ENCODE measurements at places on chromosomes 12 and 14.

DNA sequence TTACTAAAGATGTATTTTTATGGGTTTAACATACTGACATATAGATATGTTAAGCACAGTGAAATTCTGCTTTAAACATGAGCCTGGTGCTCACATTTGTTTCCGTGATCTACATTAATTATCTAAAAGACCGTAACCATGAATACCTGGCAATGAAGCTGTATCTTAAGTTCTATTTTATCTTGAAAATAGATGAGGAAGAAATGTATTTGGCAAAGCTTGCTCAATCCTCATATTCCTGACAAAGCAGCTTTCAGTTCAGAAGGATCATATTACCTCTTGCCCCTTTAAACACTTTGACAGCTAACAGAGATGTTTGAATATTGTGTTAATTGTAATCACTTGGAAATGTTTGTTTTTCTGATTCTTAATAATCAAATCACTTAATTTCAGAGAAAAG lies 9.8 kb downstream of the EPYC start:
- DNase-seq: no peak

- no peak for DNase-seq
These were observed 35.0 kb downstream of the ITPR2 start for GRCh38 chr12:26798023-26798422.

DNA sequence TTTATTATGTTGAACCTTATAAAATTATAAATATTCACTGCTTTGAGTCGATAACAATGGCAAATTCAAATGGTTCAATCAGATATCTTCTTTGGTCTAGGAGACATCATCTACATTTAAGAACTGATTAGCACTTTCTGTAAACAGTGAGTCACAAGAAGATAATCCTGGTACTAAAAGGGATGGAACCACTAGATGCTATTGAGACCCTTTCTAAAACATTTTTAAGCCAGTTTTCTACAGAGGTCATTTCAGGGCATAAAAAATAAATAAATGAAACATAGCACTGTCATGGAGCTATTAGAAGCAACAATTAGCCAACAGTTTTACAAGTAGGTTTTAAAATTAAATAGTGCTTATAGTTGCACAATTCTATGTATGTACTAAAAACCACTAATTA lies 212.2 kb downstream of the DUSP6 start:
- DNase-seq: no peak

- no peak for DNase-seq
These were observed 74.3 kb downstream of the SSPN start for GRCh38 chr12:26269562-26270284.

GRCh38 chr12:129606239-129606638 lies 297.6 kb downstream of the TMEM132D start:
- no peak for DNase-seq

DNA sequence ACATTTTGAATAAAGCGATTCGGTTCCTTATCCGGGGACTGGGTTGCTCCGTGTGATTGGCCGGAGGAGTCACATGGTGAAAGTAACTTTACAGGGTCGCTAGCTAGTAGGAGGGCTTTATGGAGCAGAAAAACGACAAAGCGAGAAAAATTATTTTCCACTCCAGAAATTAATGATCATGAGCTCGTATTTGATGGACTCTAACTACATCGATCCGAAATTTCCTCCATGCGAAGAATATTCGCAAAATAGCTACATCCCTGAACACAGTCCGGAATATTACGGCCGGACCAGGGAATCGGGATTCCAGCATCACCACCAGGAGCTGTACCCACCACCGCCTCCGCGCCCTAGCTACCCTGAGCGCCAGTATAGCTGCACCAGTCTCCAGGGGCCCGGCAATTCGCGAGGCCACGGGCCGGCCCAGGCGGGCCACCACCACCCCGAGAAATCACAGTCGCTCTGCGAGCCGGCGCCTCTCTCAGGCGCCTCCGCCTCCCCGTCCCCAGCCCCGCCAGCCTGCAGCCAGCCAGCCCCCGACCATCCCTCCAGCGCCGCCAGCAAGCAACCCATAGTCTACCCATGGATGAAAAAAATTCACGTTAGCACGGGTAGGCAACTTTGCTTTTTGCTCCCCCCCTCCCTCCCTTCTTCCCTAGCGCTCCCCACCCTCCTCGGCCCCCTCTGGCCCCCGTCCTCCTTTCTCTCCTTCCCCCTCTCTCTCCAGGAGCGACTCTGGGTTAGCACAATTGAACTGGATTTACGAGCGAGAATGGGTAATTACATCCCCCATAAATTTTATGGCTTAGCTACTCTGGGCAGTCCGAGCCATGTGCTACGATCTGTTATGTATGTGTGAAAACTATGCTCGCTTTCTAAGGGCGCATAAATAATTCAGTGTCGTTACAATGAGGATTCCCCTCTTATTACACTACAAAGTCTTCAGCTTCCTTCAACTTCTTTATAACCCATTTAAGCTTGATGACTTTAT lies at the start of gene HOXC4:
Gene HOXC4 (plus strand): TSS at position 85 of the 991 bp plus-strand sequence. CDS start 88 bp downstream, at position 173.
- DNase-seq: no peak

GRCh38 chr12:89781946-89782550 lies 73.4 kb upstream of the ATP2B1 start:
- no peak for DNase-seq
